ENCODE measurements at places on chromosomes 4 and X.

GRCh38 chr4:73869130-73870055 lies at the start of gene CXCL1:
Gene CXCL1 (plus strand): TSS chr4:73869393. CDS start chr4:73869471, 78 bp downstream.
- no peak for DNase-seq

DNA sequence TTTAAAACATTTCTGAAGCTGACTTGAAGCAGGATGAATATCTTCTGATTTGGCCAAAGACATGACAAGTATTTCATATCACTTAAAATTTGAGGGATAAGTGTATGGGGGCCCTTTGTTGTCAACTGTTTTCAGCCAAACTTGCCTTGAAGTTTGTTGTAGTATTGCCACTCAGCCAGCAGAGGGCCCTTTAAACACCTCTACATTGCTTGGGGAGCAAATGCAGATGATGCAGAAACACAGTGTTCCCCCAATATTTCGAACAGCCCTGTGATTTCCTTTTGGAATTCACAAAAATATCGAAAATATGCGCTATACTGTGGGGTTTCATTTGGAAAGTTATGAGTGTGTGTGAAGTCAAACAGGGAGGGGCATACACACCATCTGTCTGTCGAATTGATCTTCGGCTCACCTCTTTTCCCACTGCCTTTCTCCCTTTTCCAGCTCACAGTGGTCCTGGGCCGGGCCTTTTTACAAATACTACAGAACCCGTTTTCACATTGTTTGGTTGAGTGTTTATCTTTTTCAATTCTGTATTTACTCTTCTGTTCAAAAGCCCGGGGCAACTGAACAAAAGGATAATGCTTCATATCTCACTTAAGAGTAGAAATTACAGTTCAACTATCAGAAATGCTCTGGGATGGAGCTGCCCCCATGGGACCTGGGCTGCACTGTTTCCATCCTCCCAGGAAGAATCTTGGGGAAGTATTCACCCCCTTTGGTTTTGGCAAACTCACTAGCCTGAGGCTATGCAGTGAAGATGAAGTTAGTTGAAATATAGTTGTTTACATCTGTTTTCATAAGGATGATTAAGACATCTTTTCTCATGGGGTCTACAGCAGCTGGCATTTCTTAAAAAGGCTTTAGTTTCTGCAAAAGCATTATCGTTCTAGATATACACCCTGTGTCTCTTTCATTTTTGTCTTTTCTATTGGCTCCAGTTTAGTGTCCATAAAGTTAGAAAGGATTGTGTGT lies 137.6 kb downstream of the EGF start:
- DNase-seq = peak; percentile 43

DNA sequence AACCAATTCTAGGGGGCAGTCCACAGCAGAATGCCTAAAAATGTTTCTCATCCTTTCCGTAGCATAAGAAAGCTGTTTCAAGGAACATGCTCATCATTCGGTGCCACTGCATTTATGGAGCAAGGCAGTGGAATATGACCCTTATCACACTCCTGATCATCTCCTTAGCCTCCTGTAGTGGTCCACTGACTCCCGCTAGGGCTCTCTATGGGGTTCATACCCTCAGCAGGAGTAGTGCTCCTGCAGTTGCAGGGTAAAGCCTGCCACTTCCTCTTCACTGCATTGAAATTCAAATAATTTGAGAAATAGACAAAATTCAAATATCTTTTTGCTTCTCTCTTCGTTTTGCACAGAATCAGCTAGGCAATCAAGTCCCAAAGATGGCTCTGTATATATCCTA lies 107.0 kb downstream of the NDST3 start:
- no peak for DNase-seq

DNA sequence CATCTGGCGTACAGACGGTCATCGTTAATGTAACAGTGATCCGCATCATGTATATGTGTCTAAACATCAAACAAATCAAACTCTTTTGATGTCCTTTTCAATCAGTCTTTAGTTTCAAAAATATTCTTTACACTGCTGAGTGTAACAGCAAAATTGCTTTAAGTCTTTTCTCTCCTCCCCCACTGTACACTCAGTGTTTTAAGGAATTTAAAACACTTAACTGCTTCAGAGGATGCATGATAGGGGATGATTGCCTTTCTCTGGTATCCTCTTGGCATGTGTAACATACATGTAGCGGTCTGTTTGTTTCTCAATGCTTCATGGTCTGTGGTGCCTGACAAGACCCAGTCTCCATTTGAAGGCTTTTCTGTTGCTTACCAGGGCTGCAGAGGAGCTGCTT lies 41.6 kb downstream of the LIMCH1 start:
- DNase-seq = no peak

DNA sequence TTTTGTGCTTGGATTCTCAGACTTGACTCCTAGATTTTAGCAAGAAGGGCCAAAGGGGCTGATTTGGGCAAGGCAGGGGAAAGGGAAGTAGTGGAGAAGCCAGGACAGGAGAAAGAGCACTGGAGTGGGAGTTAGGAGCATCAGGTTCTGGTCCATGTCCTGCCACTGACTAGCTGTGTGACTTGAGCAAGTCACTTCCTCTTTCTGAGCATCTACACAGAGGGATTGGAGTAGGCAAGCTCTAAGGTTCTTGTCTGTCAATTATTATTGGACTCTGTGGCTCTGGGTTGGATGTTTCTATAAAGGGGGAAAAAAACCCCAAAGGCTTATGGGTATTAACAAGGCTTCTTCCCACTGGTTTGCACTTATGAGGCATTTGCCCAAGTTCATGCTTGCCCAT lies 24.4 kb downstream of the PLAC1 start:
- DNase-seq = no peak

DNA sequence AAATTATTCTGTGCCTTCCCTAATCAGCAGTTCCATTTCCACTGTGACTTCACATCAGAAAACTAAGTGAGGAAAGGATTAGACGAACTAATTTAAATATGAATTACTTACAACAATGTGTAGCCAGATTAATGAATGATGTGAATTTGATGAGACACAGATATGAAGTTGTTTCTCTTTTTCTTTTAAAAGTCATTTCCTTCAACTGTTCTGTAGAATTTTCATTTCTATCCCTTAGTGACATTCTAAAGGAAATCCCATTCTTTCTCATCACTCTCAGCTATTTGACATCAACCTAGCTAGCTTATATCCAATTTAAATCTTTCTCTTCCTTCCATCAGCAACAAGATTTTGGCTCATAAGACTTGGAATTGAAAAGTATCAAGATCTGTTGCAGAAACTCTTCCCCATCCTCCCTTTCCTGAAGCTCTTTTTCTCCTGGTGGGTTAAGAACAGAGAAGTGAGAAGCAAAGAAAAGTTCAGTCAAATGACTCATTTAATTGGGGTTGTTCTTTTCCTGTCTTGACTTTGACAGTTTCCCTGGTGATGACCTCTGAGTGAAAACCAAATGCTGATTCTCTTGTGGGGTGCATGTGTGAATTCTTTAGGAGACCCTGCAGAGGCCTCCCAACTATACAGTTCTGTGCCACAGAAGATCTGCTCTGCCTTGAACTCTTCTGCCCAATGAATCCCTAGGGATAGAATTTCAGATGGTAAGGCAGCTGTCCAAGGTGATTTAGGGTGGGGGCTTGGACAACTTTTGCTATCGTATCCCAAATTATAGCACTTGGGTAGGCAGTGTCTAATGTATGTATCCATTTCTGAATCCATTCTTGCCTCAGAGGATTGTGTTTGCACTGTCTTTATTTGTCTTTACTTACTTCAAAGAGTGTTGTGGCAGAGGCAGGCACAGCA lies 232.5 kb upstream of the GPRIN3 start:
- no peak for DNase-seq

- DNase-seq = no peak
These were observed 224.5 kb downstream of the TEX13C start for GRCh38 chrX:125544031-125544660.

DNA sequence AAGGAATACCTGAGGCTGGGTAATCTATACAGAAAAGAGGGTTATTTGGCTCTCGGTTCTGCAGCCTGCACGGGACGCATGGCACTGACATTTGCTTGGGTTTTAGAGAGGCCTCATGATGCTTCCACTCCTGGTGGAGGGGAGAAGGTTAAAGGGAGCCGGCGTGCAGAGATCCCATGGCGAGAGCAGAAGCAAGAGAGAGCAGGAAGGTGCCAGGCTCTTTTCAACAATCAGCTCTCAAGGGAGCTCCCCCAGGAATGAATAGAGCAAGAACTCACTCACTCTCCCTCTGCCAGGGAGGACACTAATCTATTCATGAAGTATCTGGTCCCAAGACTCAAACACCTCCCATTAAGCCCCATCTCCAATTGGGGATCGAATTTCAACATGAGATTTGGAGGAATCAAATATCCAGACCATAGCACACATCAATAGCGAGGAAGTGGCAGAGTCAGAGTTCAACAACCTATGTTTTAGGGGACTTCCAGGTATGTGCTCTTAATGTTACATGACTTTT lies 109.8 kb downstream of the SORBS2 start:
- no peak for DNase-seq
